ENCODE measurements at places on chromosomes 12 and 14. TPM values are rescaled to one million over a fixed set of nuclear protein-coding genes. Genes with fewer than 3 reads are reported as not detected.

LMNTD1 gene
- not detected for total RNA-seq

AKAP5 gene
- 4.3 TPM for total RNA-seq

DNA sequence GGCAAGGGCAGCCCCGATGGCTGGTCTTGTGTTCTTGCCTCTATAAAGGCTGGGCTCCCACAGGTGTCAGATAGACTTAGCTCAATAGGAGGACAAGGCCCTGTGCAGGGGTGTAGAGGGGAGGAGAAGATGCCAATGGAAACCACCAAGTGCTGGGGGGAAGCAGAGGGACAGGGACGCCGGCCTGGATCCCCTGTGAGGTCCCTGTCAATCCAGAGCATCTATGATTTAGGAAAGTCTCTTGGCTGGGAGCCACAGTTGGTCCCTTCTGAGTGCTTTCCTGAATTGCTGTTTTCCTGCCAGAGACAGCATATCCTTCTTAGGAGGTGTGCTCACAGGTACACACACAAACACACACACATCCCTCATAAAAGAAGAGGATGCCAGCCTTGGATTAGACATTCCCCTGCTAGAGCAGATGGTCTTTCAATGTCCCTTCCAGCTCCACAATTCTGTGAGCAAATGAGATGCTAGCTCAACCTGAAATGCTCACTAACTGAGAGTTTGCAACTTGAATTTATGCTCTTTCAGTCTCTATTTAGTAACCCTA, 62.7 kb downstream of the TTC7B start:
- DNase-seq: no peak

- DNase-seq: no peak
Measured at GRCh38 chr12:43308776-43309175, 243.2 kb downstream of the ADAMTS20 start.

DNA sequence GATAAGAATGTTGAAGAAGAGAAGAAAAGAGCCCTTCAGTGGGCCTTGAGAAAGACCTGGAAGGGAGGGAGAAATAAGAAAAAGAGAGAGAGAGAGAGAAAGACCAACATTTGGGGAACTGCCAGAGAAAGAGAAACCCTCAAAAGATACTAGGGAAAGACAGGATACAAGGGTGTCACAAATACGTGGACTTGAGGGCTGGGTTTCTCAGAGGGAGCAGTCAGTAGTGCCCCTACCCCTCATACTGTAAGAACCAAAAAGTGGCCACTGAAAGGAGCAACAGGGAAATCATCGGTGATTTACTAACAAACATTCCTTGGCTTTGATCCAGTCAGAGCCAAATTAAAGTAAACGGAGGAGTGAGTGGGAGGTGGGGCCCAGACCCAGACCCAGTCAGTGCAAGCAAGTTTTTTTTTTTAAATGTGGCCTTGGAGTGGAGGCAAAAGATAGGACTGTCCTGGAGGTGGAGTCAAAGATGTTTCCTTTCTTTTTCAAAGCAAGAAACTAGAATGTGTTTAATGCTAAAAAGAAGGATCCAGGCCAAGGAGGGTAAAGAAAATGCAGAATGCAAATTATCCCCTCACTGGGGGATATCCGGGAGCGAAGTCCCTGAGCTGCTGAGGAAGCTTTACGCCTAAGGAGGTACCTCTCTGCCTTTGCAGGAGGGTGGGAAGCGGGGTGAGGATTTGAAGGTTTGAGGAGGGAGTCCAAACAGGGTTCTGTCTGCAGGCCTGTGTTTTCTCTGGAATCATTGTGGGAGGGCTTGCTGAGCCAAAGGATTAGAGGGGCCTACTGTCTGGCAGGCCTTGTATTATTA, 143.5 kb upstream of the AMIGO2 start:
- DNase-seq: no peak

- DNase-seq: no peak
Measured at GRCh38 chr14:103122585-103122946, 695 bp upstream of the TNFAIP2 start.
